ENCODE measurements at places on chromosomes 1 and 21. TPM values are rescaled to one million over a fixed set of nuclear protein-coding genes. Genes with fewer than 3 reads are reported as not detected.

- DNase-seq = no peak
These were observed 53.0 kb downstream of the KANK4 start for GRCh38 chr1:62265956-62266935.

DNA sequence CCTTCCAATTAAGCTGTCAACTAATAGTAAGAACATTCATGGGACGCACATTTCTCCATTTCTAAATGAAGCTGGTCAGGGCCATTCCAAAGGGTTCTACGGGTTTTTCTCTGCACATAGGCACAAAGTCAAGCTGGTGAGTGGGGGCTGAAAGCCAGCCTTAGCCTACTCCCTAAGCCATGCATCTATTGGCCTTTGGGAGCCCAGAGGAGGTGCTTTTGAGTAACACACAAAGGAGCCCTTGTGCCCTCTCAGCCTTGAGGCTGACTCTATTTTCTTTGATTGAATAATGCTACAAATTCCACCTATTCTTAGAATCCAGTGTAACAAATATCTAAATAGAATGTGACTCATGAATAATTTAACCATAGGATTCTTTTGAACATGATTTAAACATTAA, 73.6 kb downstream of the RGS13 start:
- no peak for DNase-seq

The MTR gene
- total RNA-seq = 37.1 TPM

- no peak for DNase-seq
These were observed 43.7 kb downstream of the HENMT1 start for GRCh38 chr1:108617008-108617723.

- DNase-seq = no peak
These were observed at the start of gene NGF for GRCh38 chr1:115337633-115338456. Gene NGF (minus strand): TSS chr1:115338249. CDS start chr1:115286795, 51,454 bp downstream.

GRCh38 chr1:1130206-1131120, 14.6 kb upstream of the C1orf159 start:
- DNase-seq = no peak

The PALMD gene
- not detected for total RNA-seq

The HRNR gene
- total RNA-seq = not detected

- no peak for DNase-seq
These were observed 7.0 kb upstream of the NT5C1A start for GRCh38 chr1:39678889-39679288.

The FAM151A gene
- total RNA-seq = not detected

- DNase-seq = no peak
These were observed 311.5 kb downstream of the SETD4 start for GRCh38 chr21:35748678-35749314.

GRCh38 chr1:110064576-110065337, 5.7 kb downstream of the ALX3 start:
- DNase-seq = no peak

DNA sequence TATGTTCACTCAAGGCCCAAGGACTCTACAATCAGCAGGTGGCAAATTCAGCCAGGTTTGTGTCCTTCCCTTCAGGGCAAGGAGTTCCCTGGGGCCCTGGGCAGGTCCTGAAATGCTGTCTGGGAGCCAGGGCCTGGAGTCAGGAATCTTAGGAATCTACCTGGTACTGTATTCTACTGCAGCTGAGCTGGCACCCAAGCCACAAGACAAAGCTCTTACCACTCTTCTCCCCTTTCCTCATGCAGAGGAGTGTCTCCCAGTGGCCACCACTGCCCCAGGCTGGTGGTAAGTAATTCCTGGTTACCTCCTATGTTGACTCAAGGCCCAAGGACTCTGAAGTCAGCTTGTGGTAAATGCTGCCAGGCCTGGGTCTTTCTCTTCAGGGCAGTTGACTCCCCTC, 153.4 kb downstream of the NRIP1 start:
- no peak for DNase-seq
